ENCODE measurements at places on chromosomes 4 and X.

- no peak for DNase-seq
These were observed 264.7 kb upstream of the AGA start for GRCh38 chr4:177706916-177707315.

DNA sequence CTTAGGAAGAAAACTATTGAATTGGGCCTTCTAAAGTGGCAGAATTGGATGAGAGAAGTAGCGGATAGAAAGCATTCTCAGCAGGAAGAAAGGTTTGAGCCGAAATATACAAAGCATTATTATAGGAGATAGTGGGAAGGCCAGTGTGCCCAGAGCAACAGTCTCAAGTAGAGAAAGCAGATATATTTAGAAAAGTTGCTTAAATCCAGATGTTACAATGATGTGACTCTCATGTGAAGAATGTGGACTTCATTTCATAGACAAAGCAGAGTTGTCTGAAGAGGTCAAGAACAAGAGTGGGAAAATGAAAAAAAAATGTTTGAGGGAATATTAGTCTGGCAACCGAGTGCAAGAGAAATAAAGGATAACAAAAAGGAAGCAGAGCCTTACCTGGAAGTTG, 66.9 kb downstream of the SYNPO2 start:
- no peak for DNase-seq

GRCh38 chr4:98687876-98688275, 29.5 kb upstream of the TSPAN5 start:
- DNase-seq, result no peak

GRCh38 chr4:8297141-8297601, 27.6 kb downstream of the HTRA3 start:
- DNase-seq, result no peak

DNA sequence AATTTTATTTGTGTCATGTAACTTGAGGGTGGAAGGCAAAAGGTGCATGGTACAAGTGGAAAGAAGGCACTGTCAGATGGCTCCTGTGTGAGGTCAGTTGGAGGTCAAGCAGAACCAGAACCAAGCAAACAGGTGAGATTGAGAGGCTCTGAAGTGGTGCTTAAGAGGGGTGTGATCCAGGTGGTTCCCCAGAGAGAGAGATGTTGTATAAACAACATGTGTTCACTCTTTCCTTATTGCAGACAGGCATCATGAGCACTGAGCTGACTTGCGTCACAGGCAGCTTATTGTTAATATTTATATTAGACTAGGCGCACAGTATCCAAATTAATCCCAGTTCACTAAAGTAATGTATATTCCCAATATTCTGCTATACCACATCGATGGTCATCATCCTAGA, 56.8 kb downstream of the CXCL13 start:
- no peak for DNase-seq

GRCh38 chr4:121321466-121321865, 59.4 kb downstream of the QRFPR start:
- DNase-seq, result no peak

- no peak for DNase-seq
These were observed 109.9 kb downstream of the AFF1 start for GRCh38 chr4:87044511-87045233.

- DNase-seq, result peak; percentile 14
These were observed 81.8 kb upstream of the RBPJ start for GRCh38 chr4:26238778-26239679.

GRCh38 chr4:112422644-112423043, 93.3 kb downstream of the NEUROG2 start:
- no peak for DNase-seq

- no peak for DNase-seq
These were observed 73.0 kb upstream of the ZNF518B start for GRCh38 chr4:10530137-10530786.

- DNase-seq, result peak; percentile 33
These were observed 384.8 kb downstream of the FAM133A start for GRCh38 chrX:94058728-94059382.

GRCh38 chrX:13270360-13270759, 49.5 kb downstream of the ATXN3L start:
- no peak for DNase-seq

GRCh38 chrX:130836447-130836846, 66.6 kb downstream of the ENOX2 start:
- DNase-seq, result no peak

GRCh38 chr4:92657695-92658094, 353.9 kb downstream of the GRID2 start:
- DNase-seq, result no peak

GRCh38 chr4:54107951-54108748, 8.2 kb downstream of the GSX2 start:
- no peak for DNase-seq

DNA sequence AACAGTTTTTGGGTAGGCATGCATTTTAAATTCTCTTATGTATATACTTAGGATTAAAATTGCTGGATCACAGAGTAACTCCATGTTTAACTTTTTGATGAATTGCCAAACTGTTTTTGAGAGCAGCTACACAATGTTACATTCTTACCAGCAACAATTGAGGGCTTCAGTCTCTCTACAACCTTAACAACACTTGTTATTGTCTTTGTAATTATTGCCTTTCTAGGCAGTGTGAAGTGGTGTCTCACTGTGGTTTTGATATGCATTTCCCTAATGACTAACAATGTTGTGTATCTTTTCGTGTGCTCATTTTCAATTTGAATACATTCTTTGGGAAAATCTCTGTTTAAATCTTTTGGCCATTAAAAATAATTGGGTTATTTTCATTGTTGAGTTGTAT, 17.3 kb upstream of the F11 start:
- DNase-seq, result no peak

- no peak for DNase-seq
These were observed 102.1 kb downstream of the DCK start for GRCh38 chr4:71095545-71095944.

DNA sequence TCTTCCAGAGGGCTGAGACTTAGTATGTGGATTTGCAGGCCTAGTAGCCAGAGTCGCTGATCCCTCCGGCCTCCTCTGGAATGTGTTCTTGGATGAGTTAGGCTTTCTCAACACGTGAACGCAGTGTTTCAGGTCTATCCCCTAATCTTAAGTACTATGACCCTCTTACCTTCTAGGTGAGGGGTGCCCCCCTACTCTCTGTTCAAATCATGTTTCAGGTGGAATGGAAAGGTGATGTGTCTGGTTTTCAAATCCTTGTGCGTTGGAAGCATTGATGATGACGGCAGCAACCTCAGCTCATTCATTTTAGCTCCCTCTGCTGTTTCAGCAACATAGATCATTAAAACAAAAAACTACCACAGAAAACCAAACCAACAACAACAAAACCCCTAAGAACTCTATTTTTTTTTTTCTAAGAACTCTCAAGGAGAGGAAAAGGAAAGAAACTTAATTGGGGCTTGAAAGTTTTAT, 56.4 kb downstream of the RWDD4 start:
- DNase-seq, result no peak

DNA sequence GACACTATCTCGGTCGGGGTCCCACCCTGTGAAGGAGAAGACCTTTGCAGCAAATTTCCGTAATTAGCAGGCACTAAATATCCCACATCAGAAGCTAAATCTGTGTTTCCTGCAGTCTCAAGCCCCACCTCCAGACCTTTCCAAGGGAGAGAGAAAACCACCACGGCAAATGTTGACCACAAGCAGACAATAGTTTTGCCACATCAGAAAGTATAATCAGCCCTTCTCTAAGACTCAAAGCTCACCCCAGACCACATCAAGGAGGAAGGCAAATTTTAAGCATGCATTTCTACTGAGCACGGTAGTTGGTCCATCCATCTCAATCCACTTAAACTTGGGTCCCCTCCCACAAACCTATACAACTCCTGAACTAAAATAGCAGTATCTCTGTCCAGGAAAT, 398.5 kb downstream of the GPM6A start:
- no peak for DNase-seq

DNA sequence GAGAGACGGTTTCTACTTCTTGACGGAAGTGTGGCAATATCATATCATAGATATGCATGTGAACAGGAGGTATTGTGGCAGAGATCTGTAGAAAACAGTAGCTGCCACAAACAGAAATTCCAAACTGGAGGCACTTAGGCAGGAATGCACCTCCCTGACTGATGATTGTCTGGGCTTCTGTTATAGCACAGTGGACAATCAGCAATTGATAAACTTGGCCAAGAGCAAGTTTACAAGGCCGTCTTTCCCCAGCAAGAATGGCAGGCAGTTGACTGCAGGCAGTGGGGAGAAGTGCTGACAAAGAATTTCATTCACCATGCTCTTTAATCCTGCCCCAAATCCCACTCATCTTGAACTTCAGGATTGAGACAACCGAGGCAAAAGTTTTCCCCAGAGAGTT, 114.4 kb upstream of the STOX2 start:
- no peak for DNase-seq

- DNase-seq, result no peak
These were observed 43.4 kb downstream of the MOB1B start for GRCh38 chr4:70945452-70946055.

DNA sequence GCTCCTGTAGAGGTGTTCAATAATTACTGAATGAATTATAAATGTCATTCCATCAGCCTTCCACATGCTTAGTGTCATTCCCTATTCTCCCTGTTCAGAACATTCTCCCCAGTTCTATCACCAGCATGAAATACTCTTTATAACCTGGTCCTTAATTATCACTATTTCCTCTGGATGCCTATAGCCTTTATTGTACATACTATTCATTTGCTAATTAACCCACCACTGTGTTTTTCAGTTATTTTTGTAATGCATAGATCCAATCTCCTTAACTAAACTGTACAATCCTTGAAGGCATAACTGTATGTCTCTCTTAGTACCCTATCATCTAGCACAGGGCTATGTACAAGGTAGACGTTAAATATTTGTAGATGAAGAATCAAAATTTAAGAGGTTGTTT, 1.2 kb downstream of the ABCB7 start:
- DNase-seq, result no peak

DNA sequence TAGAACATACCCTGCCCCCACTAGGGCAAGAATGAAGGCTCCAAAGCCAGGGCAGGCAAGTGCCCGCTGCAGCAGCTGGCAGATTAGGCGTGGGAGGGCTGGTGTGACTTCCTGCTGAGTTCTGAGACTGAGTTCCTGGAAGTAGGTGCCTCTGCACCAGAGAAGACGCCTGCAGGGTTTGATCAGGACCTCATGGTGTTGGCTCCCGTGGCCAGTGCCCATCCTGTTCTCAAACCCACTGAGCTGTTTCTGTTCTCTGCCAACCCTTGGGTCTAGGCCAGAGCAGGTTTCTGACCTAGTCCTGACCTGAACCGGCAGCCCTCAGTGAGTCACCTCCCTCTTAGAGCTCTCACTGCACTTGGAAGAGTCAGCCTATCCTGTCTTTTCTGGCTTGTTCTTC, 220.7 kb downstream of the HS6ST2 start:
- DNase-seq, result no peak

GRCh38 chrX:69070949-69071650, 94.2 kb downstream of the PJA1 start:
- DNase-seq, result no peak

GRCh38 chr4:127844601-127845116, 36.0 kb upstream of the PLK4 start:
- no peak for DNase-seq

- no peak for DNase-seq
These were observed 38.5 kb upstream of the YTHDC1 start for GRCh38 chr4:68388347-68388865.

- DNase-seq, result no peak
These were observed 4.5 kb downstream of the BMX start for GRCh38 chrX:15505101-15505500.
